ENCODE measurements at places on chromosomes 2 and 18.

GRCh38 chr2:173747035-173747434 lies 218.1 kb downstream of the SP3 start:
- no peak for DNase-seq

DNA sequence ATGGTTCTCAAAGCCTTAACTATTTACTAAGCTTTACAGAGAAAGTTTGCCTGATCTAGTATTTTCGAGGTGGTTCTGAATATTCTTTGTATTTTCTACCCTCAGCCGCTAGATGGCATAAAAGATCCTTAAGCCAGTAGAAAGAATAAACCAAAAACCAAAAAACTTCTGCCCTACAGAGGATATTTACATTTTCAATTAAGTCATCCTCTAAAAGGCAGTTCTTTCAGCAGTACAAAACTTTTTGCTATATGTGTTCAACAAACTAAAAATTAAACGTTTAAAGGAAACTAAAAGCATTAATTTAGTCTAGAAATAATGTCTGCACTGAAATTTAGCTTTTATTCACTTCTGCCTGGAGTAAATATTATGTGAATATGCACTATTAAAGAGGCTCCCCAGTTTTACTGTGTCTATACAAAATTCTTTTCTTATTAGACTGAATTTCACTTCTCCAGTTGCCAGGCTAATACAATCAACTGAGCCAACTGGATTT lies 297.5 kb downstream of the PIEZO2 start:
- DNase-seq, result peak; percentile 82

GRCh38 chr2:108215794-108216211 lies 24.0 kb upstream of the SULT1C3 start:
- DNase-seq, result peak; percentile 66

- DNase-seq, result no peak
These were observed 49.6 kb downstream of the SOWAHC start for GRCh38 chr2:109663721-109664120.

DNA sequence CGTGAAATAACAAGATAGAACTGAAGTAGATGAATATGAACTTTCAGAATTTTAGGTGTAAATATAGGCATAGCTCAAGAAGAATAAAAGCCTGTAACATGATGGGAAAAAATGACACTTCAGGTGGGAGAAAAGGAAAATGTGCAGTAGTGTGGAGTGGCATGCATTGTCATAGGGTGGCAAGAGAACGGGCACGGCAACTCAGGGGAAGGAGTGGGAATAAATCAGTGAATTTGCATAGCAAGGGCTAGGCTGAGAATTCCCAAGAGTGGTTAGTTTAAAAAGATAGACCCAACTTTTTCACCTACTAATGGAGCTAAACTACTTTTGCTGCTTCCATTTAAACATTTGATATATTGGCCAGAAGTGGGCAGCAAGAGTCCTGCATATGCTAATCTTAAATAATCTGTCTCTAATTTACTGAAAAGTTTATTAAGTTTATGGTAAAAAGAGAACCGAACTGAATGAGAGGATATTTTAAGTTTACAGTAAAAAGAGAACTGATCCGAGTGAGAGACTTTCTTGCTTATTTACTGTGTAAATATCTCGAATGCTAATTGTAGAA lies 228.1 kb downstream of the CTNNA2 start:
- DNase-seq, result no peak

GRCh38 chr2:107694667-107695066 lies 132.0 kb upstream of the RGPD4 start:
- DNase-seq, result no peak

DNA sequence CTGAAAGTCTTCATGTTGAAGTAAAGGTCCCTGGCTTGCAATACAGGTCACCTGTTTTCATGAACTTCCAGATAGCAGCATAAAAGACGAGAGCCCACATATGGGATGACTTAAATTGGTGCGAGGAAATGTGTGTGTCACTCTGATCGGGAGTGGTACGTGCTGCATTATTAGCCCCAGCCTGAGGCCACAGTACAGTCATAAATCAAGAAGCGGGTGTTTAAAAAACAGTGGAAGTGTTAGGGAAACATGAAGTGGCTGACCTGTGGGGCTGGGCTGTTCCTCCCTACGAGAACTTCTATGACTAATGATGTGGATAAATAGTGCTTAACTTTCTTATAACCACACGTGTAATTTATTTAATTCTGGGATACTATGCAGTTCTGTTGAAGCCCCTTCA lies 24.4 kb downstream of the RDH14 start:
- DNase-seq, result no peak

DNA sequence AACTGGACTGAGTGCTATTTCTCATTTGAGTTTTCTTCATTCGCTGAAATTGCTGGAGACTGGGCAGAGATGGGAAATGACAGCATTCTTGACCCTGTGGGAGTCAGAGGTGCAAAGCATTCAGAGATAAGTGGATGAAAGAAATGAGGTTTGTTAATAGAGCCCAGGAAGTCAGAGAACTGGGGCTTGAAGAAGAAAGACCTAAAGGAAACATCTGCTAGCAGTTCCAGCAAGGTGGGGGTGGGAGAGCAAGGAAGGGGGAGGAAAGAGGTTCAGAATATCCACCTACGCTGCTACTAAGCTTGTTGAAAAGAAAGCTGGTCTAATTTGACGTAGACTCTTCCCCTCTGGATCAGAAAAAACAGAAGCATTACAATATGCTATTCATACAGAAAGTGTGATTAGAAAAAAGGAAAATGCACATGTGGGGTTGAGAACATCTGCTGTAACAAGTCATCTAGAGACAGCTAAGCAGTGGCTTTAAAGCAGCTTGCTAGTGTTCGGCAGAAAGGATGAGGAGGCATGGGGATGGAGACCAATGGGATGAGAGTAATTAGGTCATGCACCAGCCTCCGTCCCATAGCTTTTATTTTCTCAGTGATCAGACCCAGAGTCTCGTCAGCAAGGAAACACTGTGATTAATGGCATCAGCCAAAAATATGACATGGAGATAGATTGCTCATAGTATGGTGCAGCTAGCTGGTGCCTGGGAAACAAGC lies 29.7 kb downstream of the NAB1 start:
- DNase-seq, result peak; percentile 25

- no peak for DNase-seq
These were observed 18.6 kb upstream of the KLF7 start for GRCh38 chr2:207184348-207184747.

GRCh38 chr2:138424436-138425140 lies 77.0 kb upstream of the SPOPL start:
- DNase-seq, result no peak

- DNase-seq, result no peak
These were observed 11.1 kb downstream of the EVA1A start for GRCh38 chr2:75549401-75550253.

GRCh38 chr2:144596073-144596871 lies 76.4 kb upstream of the ZEB2 start:
- DNase-seq, result peak; percentile 51

DNA sequence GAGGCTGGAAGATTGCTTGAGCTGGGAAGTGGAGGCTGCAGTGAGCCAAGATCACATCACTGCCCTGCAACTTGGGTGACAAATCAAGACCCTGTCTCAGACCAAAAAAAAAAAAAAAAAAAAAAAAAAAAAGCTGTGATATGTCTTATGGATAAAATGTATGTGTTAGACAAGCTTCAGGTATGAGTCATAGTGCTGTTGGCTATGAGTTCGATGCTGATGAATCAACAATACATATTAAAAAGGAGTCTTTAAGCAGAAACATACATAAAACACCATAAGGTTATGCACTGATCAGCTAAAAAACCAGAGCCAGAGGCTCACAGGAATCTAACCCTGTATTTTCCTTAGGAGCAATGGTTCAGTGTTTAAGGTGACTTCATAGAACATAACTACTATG lies 332.3 kb downstream of the NCKAP5 start:
- DNase-seq, result no peak

DNA sequence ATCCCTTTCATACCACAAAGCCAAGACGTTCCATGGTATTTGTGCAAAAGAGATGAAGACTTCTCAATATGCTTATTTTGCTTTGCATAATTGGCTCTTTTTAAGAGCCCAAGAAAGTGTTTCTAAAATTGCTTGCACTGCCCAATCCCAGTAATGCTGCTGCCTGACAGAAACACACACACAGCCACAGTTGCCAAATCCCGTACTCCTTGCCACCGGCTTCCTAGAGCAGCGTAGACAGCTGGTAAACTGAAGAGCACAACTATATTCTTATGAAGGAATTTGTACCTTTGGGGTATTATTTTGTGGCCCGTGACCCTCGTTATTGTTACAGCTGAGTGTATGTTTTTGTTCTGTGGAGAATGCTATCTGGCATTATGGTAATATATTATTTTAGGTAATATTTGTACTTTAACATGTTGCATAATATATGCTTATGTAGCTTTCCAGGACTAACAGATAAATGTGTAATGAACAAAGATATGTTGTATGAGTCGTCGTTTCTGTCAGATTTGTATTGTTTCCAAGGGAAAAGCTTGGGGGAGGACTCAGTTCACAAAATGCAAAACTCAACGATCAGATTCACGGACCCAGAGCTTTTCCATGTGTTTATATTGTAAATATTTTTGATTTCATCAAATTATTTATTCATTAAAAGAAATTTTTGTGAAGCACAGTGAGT lies 202.9 kb upstream of the RAB12 start:
- no peak for DNase-seq

DNA sequence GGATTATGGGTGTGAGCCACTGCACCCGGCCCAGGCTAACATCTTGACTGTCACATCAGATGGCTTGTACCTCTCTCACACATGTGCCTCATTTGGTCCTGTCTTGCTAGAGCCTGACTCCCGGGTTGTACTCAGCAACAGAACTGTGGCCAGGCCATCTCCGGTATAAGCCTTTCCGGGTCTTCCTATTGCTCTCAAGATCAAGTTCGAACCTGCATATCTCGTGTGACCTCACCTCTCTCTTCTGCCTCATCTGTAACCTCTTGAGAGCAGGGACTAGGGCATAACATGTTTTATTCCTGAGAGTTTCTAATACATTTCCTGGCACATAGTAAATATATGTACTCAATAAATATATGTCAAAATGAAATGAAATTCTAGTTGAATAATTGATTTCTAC lies 114.0 kb downstream of the ACAA2 start:
- no peak for DNase-seq

- DNase-seq, result no peak
These were observed 269.9 kb downstream of the MEIS1 start for GRCh38 chr2:66704786-66705185.

DNA sequence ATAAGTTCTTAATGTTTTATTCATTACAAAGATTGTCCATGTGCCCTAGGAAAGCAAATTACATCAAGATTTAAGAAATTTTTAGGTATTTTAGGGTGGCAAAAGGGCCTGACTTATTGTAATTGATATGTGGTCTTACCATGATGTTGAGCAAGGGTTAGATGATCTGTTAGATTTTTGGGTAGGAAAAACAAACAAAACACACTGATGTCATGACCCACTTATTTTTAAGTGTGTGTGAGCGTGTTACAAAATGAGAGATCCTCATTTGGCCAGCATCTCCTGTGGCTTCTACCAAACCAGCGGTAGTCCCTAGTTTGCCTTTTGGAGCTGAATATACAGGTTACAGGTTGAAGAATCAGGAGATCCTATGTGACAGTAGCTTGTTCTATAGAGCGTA lies 89.8 kb upstream of the ITGB6 start:
- no peak for DNase-seq

DNA sequence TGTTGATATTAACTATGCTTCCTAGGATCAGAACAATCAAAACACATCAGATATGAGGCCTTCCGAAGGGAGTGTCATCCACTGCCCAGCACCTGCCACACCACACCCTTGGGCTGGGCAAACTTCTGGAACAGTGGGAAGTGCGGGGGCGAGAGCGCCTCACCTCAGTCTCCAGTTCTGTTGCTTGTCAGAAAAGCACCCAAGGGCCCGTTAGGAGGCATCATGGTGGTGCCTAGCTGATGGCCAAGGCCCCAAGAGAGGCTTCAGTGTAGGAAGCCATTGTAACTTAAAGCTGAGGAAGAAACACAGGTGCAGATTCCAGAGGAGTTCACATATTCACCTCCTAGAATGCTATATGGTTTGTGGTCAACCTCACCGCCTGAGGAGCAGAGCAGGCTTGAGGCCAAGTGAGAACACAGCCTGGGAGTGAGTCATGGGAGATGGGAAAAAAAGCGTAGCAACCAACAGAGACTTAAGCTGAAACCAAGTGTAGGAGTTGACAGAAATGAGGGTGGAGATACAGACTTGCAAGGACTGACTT lies 85.1 kb upstream of the ATL2 start:
- peak; percentile 16 for DNase-seq

DNA sequence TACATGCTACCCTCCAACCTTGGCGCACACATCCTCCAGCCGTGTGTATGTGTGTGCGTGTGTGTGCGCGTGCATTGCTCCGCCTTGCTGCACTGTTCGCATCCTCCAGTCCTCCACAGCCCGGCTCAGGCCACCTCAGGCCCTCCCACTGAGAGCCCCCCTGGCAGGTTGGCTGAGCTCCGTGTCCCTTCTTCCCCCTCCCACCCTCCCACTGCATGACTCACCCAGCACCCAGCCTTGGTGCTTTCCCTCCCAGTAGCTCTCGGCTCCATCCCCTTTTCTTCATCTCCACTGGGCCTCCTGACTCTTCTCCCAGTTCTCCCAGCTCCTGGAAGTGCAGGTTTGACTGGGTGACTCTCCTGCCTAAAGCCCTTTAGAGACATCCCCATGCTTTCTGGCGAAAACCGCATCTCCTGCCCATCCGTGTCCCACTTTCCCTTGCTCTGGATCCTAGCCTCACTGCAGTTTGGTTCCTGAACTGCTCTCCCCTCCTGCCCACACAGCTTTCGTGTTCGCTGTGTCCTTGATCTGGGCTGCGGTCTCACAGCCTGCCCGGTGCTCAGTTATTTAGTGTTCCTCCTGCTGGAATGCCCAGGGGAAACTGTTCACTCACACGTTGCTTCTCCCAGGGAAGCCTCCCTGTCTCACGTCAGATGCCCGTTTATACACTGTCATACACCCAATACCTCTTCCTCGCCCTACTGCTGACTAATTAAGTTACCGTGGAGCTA lies 4.9 kb downstream of the TMEM177 start:
- DNase-seq, result no peak

DNA sequence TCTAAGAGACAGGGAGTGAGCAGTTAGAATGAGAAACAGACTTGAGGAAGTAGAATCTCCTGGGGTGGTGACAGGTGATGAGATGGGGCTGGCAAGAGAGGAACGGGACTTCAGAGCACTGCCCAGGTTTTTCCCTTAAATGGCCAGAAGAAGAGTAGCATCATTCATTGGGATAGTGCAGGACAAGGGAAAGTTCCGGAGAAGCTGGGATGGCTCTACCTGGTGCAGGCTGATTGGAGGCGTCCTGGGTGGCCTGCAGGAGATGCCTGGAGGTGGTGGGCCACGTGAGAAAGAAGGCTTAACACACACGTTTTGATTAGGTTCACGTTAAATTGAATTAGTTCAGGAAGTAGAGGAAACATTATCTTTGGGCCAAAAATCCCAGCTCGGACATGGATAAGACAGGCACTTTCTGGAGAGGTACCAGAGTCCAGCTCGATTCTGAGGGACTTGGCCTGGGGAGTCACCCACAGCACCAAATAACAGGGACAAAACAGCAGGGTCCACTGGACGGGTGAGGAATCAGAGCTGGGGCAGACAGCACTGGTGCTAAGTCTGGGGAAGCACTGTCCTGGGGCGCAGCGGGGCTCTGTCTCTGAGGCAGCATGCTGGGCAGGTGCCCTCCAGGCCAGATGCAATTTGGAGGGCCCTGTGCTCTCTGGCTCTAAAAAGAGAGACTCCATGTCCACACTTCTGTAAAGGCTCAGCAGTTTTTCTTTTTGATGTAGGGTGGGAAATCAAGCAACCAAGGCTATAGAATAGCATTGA lies 512.3 kb upstream of the RAB6C start:
- DNase-seq, result no peak
